Panc1 (cell line): ENCODE measurements at places on chromosomes 1 and 21.
A peak's percentile ranks its signal among the peaks of the same experiment; 100 is the strongest.

GRCh38 chr21:39209334-39209688 lies 26.1 kb upstream of the PSMG1 start:
- no peak for DNase-seq

DNA sequence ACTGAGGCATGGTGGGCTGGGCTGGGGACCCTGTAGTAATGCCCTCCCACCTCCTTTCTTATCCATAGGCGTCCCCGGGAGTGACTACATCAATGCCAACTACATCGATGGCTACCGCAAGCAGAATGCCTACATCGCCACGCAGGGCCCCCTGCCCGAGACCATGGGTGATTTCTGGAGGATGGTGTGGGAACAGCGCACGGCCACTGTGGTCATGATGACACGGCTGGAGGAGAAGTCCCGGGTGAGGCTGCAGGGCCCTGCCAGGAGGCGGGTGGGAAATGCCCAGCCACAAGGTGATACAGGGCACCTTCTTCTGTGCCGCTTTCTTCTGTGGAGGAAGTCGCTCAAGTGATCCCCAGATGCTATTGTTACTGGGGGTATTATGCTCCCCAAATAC lies 32.3 kb upstream of the KDM4A start:
- DNase-seq, result no peak

GRCh38 chr1:207335695-207336363 lies 14.4 kb downstream of the CD55 start:
- no peak for DNase-seq

DNA sequence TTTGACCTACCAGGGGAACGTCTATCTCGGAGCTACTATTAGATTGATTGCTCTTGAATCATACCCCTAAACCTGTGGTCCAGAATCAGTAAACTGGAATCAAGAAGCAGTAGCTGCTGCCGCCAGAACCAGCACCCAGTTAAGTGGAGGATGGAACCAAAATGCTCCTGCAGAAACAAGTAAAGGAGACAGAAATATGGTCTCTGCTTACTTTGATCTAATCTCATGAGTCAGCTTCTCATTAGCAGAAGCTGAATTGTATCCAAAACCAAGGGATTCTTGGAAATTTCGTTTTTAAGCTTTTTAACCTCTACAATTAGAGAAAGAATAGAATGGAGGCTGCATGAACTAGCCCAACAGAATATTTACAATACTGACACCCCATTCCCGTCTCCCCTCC lies 42.6 kb upstream of the PIGV start:
- DNase-seq, result no peak

- no peak for DNase-seq
These were observed 57.0 kb downstream of the WARS2 start for GRCh38 chr1:119083479-119083878.

DNA sequence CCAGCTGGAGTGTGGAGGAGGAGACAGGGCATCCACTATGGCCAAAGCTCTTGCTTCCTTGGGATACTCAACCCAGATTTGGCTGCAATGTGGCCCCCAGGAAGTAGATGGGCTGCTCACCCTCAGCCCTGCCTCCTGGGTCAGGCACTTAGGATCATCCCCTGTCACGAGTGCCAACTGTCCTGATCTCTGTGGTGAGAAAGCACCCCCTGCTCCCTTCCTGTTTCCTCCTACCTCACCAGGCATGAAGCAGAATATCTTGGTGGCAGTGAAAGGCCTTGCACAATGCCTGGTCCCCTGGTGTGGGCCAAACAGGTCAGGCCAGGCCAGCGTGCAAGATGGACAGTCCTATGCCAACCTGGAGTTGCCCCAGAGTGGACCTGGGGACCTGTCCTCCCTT lies 211.7 kb downstream of the GRIK3 start:
- DNase-seq, result no peak

DNA sequence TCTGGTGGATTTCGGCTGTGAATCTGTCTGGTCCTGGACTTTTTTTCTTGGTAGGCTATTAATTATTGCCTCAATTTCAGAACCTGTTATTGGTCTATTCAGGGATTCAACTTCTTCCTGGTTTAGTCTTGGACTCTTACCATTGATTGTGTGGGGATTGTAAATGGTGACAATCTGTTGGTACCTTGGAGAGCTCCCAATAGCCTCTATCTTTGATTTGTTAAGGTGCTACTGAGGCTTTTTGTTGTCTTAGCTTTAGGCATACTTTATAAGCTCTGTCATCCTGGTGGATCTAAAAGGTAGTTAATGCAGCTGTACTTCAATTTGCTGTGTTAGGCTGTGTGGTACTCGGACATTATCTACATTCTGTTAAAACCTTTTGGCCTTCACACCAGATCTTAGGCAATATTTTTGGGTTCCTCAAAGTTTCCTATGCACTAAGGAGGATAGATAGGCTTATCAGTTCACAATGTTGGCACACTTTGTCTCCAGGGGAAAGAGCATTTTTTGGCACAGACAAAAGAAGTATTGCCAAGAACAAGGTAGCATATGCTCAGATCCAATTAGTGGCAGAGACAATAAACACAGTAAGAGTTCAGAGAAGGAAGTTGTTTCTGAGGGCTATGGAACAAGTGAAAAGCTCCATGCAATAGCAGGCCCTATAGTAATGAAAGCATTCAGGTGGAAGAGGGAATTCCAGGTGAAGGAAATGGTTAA lies 230.4 kb downstream of the PDE4B start:
- DNase-seq, result no peak

- DNase-seq, result no peak
These were observed 64.7 kb upstream of the NGF start for GRCh38 chr1:115402753-115403184.

- no peak for DNase-seq
These were observed 27.0 kb upstream of the IFNAR2 start for GRCh38 chr21:33202464-33203363.

DNA sequence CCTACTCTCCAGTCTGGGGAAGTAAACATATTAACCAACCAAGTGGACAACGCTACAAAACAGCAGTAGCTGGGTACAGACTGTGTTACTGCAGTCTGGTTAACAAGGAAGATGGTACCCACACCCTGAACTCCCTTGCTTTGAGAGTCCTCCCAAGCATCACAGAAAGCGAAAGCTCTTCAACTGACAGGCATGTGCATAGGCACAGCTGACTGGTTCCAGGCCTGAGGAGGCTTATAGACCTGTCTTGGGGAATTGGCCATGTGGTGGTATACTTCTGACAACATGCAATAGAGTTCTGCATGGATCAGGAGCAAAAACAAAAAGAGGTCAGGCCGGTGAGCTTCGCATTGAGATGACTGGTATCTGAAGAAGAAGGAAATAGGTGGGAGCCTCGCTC lies 17.4 kb downstream of the LMX1A start:
- DNase-seq, result no peak

GRCh38 chr1:2425892-2426291 lies 13.5 kb upstream of the PEX10 start:
- no peak for DNase-seq

GRCh38 chr1:233587196-233587595 lies 26.7 kb upstream of the KCNK1 start:
- DNase-seq, result no peak

GRCh38 chr1:215895893-215896292 lies 328.8 kb downstream of the KCTD3 start:
- DNase-seq, result no peak

DNA sequence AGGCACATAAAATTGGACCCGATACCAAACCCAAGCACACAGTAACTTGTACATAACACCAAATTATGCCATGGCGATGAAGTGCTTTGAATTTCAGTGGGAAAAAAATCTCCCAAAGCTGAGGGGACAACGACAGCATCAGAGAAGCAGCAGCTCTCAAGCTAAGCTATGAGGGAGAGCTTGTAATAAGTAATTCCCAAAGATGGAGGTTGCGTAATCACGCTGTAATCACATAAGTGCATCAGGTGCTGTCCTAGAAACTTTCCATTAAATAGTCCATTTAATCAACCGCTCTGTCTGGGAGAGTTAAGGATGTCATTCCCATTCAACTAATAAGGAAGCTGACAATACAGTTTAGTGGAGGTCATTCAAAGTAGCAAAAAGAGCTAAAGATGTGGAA lies 37.6 kb upstream of the KRTAP19-8 start:
- DNase-seq, result no peak

DNA sequence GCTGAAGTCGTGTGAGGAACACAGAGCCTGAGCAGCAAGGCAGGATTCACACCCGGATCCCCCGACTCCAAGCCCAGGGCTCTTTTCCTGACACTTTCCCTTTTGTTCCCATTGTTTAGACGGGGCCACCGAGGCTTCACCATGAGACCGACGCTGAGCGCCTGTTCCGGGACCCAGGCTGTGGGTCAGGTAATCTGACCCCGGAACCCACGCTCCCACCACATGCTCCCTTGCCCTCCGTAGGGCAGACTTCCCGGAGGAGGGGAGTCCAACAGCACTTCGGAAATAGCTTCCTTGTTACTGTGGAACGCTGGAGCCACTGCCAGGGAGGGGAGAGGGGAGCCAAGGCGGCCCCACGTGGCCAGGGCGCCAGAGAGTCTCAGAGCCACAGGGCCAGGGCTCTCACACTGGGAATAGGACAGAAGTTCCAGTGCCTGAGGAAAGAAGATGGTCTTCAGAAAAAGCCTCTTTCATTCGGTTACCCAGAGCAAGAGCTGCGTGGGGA lies 18.4 kb downstream of the RUNX3 start:
- DNase-seq, result no peak

GRCh38 chr21:27677546-27677945 lies 710.7 kb upstream of the ADAMTS5 start:
- DNase-seq, result no peak

DNA sequence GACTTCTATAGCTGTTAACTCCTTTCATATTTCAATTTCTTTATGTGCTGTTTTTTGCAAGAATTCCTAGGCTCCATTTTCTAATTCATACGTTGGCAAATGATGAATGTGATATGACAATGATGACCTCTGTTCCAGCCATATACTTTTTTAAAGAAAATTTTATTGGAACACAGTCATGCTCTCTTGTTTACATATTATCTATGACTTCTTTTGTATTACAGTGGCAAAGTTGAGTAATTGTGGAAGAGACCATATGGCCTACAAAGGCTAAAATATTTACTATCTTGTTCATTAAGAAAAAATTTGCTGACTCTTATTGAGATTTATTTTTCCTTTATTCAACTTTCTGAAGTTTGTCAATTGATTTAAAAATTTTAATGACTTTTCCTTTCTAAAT lies 7.1 kb downstream of the IFI44L start:
- no peak for DNase-seq

GRCh38 chr1:19484798-19485361 lies 459 bp downstream of the CAPZB start:
- no peak for DNase-seq

DNA sequence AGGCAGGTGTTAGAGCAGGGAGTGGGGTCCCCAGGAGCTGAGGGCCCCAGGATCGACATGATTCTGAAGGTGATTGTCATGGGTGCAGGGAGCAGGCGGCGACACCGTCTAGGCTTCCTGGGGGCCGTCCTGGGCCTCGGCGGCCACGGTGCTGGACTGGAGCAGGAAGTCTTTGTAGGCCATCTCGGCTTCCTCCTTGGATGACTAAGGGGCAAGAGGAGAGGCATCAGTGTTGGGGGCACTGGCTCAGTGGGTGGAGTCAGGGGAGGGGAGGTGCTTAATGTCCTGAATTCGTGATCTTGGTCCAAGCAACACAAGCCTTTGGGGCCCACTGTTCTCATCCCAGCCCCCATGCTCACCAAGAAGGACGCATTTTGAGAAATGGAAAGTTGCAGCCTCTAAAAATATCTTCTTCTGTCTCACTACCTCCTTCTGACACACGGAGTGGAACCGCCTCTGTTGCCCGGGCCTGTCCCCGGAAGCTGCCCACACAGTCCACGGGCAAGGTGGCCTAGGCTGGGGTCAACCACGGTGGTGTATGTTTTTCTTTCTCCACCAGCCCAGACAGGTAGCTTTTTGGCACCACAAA lies 8.6 kb upstream of the FCMR start:
- no peak for DNase-seq

DNA sequence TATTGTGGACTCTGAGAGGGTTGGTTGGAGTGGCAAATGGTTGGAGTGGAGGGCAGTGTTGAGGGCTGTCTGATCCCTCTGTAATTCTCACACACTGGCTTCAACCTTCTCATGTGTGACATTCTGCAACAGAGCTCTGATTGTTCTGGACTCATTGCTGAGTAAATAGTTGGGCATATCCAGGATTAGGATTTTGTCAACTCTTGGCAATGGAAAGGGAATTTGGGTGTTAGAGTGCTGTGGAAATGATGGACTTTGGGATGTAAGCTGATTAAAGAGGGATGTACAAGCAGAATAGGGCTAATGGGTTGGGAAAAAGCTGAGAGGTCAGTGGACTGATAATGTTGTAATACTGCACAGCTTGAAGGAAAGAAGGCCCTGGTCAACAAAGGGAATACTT lies 16.5 kb downstream of the TLCD4 start:
- DNase-seq, result no peak

GRCh38 chr1:198929961-198930599 lies 291.2 kb downstream of the PTPRC start:
- DNase-seq, result no peak

DNA sequence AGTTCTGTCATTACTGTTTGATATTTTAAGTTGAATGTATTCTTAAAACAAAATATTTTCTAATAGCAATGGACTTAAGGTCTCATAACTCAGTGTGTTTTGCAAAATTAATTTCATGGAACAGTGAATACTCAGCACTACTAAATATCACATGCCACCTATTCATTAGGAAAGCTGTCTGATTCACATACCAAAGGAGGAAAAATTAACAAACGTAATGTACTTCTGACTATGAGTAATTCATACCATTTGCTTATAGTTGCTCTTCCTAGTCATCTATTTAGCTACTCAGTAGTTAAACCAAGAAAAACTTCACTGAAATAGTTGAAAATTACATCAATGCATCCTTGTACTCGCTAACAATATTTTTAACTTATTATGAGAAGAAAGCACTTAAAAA lies 35.2 kb downstream of the TP53BP2 start:
- DNase-seq, result peak; percentile 78

DNA sequence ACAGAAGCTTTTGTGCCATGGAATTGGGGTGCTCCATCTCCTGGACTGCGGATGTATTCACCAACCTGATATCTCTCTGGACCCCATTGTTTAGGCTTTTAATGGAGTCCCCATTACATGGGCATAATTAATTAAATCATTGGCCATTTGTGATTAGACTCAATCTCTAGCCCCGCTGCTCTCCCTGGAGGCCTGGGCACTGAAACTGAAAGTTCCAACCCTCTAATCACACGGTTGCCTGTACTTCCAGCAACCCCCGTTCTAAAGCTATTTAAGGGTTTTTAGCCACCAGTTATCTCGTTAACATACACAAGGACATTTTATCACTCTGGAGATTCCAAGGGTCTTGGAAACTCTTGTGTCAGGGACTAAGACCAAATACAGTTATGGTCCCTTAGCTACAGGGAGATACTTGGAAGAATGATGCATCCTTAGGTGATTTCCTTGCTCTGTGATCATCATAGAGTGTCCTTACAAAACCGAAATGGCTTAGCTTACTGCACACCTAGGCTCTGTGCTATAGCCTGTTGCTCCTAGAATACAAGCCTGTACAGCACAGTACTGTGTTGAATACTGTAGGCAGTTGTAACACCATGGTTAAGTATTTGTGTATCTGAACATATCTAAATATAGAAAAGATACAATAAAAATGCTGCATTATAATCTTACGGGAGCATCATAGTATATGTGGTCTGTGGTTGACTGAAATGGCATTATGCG lies 71.8 kb downstream of the VPS13D start:
- no peak for DNase-seq

GRCh38 chr1:234745844-234746797 lies 136.1 kb upstream of the IRF2BP2 start:
- no peak for DNase-seq

- no peak for DNase-seq
These were observed 273.2 kb downstream of the GRIK3 start for GRCh38 chr1:36761113-36761512.

GRCh38 chr1:230163205-230163604 lies 96.2 kb downstream of the GALNT2 start:
- no peak for DNase-seq
